ENCODE measurements at places on chromosomes 5 and 9.

GRCh38 chr5:98836175-98836574 lies 62.7 kb downstream of the RGMB start:
- DNase-seq = no peak

DNA sequence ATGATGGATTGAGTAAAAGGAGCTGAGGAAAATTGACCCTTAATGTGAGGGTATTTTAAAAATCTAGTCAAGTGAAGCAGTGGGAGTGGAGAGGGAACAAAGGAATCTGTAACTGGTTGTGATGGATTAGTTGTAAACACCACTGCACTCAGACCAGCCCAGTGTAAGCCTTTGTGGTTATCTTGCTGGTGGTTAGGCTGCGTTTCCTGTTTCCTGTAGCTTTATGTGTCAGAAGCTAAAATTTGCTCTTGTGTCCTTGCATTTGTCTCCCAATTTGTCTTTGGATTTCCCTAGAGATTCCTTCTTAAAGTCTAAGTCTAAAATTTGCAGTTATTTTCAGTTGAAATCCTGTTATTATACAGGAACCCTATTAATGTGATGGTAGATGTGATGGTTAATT lies 6.3 kb downstream of the IFNA21 start:
- DNase-seq = no peak

- no peak for DNase-seq
Measured at GRCh38 chr5:161009194-161009593, 157.2 kb upstream of the ATP10B start.

GRCh38 chr5:639253-639530 lies 27.1 kb downstream of the CEP72 start:
- DNase-seq = no peak

GRCh38 chr9:114231273-114231672 lies 75.9 kb downstream of the COL27A1 start:
- DNase-seq = no peak

GRCh38 chr9:36162211-36162738 lies 6.9 kb upstream of the CCIN start:
- DNase-seq = no peak

GRCh38 chr9:111094958-111095357 lies 56.7 kb upstream of the LPAR1 start:
- no peak for DNase-seq
